ENCODE measurements at places on chromosomes 2 and 18. TPM values are rescaled to one million over a fixed set of nuclear protein-coding genes. Genes with fewer than 3 reads are reported as not detected.

SGPP2 gene
- total RNA-seq = 0.10 TPM

LIMS3 gene
- total RNA-seq = 3.1 TPM

- no peak for DNase-seq
These were observed 132.1 kb downstream of the MAIP1 start for GRCh38 chr2:200087451-200087850.

DNA sequence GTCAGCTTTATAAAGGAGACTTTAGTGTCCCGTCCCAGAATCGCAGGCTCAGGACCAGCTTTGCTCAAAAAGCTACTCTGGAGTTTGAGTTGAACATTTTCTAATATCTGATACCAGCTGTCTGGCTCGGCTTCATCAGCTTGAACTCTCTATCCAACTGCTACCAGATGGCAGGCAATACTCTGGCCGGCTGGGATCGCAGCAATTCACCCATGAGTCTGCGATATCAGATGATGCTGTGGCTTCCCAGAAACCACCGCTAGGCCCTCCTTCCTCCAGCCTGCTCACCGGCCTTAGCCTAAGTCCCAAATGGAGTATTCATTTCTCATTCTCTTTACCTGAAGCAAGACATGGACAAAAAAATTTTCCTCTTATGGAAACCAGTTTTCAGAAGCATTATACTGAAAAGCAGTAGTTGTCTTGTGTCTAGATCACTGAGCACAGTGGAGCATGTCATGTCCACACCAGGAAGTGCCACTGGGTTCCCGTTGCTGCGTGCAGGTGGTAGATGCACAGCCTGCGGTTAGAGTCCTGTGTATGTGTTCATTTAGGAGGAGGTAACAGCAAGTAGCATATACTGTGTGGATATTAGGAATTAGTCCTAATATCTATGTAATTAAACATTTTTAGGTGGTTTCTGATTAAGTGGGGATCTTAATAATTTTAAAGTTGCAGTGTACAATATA lies 162.0 kb upstream of the SOX11 start:
- no peak for DNase-seq

GRCh38 chr18:79658366-79658765 lies 21.2 kb upstream of the CTDP1 start:
- DNase-seq = no peak

Data from RPMI7951 (cell line).